LoVo (cell line): ENCODE measurements at places on chromosomes 6 and 20.

- no peak for DNase-seq
Observed at GRCh38 chr20:48906221-48906877, 15.2 kb upstream of the ARFGEF2 start.

GRCh38 chr6:25956226-25956625, 6.4 kb upstream of the TRIM38 start:
- no peak for DNase-seq

- no peak for DNase-seq
Observed at GRCh38 chr6:82374516-82374915, 10.9 kb downstream of the TPBG start.

DNA sequence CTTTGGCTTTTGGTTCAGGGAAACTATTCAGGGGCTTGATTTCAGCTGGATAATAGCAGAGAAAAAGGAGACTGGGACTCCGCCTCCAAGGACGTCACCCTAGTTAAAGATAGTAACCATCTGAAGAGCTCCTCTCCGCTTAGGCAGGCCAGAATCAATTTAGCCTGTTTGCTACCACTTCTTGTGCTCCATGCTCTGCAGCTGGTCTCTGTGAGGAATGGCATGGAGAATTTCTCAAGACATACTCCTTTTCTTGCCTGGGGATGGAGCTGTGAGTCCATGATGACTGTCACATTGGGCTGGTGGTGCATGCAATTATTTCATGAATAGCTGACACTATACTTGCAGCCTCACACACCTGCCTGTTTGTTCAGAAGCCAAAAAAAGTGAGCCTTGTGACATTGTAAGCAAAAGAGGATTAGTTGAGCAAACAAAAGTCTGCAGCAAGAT, 61.4 kb downstream of the TXLNB start:
- no peak for DNase-seq

- no peak for DNase-seq
Observed at GRCh38 chr6:3800850-3801591, 48.2 kb upstream of the FAM50B start.
